Right renal cortex interstitium (tissue), 3 donors: ENCODE measurements at places on chromosomes 6 and 20.

- DNase-seq: no peak
Measured at GRCh38 chr20:37411408-37412219, 65.7 kb downstream of the SRC start.

- no peak for DNase-seq
Measured at GRCh38 chr20:20373091-20373571, 5.2 kb downstream of the INSM1 start.

GRCh38 chr20:25056690-25057233, 1.2 kb downstream of the ACSS1 start:
- DNase-seq: no peak

DNA sequence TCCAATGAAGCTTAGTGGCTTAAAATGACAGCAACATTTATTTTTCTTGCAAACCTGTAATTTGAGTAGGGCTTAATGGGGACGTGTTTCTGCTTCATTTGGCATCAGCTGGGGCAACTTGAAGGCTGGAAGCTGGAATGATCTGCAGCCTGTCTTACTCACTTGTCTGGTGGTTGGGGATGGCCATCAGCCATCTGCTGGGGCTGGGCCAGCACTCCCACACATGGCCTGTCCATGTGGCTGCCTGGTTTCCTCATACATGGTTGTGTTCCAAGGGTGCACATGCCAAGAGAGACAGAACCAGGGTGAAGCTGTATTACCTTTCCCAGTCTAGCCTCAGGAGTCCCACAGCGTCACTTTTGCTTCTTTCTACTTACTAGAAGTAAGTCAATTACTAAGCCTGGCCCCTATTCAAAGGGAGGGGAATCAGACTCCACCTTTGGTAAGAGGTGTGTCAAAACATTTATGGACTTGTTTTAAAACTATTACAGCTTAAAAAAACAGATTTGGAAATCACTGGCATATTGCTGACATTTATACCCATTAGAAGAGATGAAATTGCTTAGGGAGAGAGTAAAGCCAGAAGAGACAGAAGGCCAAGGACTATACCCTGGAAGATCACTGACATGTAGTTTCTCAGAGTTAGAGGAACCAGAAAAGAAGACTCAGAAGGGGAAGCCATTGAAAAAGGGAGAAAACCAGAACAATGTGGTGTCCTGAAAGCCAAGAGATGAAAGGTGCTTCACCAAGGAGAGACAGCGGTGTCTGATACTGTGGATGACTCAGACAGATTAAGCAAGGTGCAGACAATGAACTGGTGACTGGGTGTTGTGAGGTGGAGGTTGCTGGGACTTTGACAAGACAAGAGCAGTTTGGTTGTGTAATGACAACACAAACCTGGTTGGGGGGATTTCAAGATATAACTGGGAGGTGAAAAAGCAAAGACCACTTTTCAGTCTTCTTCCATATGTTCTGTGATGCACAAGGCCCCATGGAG, 345.2 kb downstream of the GJA1 start:
- peak; percentile 56 for DNase-seq

- no peak for DNase-seq
Measured at GRCh38 chr6:41747256-41748101, at the start of gene PGC. Gene PGC (minus strand): TSS chr6:41747397. CDS start chr6:41747334, 63 bp downstream.

DNA sequence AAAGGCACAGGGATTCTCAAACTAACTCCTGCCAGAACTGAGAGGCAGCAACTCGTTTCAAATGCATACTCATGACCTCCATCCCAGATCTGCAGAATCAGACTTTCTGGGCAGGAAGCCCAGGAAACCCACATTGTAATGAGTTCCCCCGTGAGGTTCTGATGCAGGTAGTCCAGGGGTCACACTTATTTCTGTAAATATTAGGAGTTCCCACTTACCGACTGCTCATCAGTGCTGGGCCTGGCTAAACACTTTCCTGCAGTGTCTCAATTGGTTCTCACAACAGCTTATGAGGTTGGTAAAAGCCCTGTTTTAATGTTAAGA, 11.6 kb downstream of the DUSP15 start:
- DNase-seq: no peak

DNA sequence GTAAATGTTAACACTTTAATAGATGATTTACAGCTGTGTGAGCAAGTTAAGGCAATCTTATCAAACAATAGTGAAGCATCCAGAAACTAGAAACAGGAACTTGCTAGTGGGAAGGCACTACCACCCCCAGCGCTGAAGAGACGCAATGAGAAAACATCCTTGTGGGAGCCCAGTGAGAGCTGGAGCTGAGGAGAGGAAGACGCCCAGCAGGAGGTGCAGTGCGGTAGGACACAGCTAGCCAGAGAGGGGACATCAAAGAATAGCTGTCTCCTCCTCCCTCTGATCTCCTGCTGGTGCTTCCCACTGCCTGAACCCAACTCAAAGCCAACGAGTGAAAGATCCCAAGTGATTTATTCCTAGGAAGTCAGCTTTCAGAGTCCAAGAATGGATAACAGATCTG, 140.3 kb downstream of the COL12A1 start:
- no peak for DNase-seq

DNA sequence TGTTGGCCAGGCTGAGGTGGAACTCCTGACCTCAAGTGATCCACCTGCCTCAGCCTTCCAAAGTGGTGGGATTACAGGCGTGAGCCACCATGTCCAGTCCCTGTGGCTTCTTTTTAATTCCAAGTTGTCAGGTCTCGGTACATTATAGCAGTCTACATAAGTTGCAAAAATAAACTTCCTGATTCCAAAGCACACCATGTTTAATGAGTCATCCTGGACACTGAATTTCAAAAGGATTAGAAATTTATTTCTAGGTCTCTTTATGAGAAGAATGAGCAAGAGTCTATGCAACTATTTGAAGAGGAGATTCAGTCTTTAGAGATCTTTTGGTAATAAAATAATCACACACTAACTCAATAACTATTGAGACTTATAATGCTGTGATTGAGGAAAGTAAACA, 63.9 kb upstream of the MCHR2 start:
- no peak for DNase-seq

DNA sequence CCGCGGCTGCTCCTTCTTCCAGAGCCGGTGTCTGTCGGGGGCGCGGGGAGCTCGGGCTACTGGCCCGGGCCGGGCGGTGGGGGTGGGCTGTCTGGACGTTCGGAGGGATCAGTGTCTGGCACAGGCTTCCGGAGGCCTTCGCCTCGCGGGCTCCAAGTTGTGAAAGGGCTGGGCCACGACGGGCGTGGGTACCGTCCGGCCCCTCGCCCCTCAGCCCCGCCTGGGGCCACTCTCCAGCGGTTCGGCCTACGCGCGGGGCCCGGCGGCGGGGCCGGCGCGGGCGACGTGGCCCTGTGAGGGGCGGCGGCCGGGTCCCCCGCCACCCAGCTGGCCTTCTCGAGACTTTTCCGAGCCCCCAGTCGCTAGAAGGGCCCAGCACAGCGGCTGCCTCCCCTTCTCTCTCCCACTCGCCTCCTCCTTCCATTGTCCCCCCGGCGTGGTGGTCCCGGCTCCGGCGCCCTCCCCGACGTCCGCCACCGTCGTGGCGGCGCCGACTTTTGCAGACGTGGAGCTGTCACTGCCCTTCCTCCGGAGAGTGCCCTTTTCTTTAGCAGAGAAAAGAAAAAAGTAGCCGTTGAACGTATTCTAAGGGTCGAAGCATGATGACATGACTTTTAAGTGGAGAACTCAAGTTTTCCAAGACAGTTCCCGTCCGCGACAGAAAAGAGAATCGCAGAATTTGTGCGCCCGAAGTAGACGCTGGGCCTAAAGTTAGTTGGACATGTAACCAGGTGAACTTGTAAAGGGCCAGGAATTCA, 571 bp downstream of the ITCH start:
- peak; percentile 44 for DNase-seq

DNA sequence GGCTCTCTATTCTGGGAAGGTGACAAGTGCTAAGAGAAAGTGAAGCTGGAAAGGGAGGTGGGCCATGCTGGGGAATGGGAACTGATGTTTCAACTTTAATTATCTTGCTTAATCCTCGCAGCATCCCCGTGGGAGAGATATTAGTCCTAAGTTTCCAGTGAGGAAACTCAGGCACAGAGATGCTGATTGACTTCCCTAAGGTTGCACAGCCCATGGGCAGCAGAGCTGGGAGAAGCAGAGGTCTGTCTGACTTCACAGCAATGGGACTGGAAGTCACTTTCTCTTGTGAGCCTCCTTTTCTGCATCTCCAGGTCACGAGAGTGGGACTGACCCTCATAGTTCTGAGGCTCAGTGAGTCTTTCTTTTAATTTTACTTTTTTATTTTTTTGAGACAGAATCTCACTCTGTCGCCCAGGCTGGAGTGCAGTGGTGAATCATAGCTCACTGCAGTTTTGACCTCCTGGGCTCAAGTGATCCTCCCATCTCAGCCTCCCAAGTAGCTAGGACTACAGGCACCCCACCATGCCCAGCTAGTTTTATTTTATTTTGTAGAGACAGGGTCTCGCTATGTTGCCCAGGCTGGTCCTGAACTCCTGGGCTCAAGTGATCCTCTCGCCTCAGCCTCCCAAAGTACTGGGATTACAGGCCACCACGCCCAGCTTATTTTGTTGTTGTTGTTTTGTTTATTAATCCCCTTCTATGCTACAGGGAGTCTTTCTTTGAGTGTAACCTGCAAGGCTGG, 2.6 kb downstream of the RAB44 start:
- no peak for DNase-seq

DNA sequence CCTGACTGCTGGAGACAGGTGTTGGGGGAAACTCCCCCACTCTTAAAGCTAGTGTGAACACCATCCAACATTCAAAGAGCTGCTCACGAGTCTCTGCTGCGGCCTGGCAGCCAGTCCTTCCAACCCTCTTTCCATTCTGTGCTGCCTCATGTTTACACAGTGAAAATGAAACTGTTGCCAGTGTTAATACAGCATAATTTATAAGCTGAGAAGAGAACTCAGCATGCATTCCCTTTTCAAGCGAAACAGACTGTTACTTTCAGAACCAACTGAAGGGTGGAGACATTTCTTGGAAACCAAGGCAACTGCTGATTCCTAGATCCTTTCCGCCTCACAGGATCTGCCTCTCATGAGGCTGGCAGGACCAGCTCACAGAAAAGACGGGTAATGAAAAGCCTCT, 533.8 kb upstream of the ID4 start:
- DNase-seq: no peak

- DNase-seq: no peak
Measured at GRCh38 chr6:35417979-35418661, 34.0 kb upstream of the FANCE start.

- DNase-seq: no peak
Measured at GRCh38 chr6:88705601-88706000, 257.8 kb downstream of the RNGTT start.

- DNase-seq: no peak
Measured at GRCh38 chr20:45796337-45797065, 4.7 kb downstream of the DNTTIP1 start.

DNA sequence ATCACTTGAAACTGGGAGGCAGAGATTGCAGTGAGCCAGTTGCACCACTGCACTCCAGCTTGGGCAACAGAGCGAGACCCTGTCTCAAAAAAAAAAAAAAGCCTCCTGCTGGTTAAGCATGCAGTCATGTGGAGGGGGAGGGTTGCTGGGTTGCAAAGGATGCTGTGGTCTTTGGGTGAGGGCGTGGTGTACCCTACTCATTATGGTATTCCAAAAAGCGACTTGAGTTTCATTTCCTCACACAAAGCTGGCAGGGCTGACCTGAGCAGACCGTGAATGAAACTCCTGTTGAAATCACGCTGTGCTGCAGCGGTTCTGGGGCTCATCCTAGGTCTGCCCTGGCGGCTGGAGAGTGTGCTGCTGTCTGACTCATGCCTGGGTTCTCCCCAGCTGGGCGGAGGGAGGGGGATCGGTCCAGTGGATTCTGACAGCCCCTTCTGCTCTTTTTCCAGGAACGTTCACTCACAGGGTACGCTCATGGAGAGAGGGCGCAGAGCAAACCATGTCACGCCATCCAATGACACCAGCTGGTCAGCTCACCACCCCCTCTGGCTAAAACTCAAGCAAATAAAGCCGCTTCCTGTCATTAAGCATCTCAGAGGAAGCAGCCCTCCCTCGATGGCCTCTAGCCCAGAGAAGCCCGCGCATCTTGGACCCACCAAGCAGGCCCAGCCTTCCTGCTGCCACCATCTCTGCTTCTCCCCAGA, 166.2 kb downstream of the SCML4 start:
- no peak for DNase-seq

- no peak for DNase-seq
Measured at GRCh38 chr6:64090352-64090751, 454.8 kb downstream of the PHF3 start.

DNA sequence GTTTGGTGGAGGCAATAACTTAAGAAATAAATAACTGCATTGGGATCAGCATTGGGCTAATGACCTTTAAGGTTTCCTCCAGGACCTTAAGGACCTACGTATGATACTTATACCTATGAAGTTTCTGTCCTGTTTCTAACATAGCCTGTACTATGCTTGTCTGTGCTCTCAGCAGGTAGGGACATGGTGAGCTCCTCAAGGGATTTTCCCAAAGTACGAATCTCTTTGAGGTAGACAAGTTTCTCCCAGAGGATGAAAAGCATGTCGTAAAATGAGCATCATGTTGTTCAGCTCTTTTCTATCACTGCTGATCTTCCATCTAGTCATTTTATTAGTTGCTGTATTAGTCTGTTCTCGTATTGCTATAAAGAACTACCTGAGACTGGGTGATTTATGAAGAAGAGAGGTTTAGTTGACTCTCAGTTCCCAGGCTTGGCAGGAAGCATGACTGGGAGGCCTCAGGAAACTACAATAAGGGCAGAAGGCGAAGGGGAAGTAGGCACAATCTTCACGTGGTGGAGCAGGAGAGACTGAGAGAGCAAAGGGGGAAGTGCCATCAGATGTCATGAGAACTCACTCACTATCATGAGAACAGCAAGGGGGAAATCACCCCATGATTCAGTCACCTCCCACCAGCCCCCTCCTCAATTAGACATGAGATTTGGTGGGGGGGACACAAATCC, 77.8 kb upstream of the TGM3 start:
- DNase-seq: no peak

- no peak for DNase-seq
Measured at GRCh38 chr6:34513646-34514045, 42.5 kb downstream of the SPDEF start.

GRCh38 chr6:69555088-69555638, 241.6 kb downstream of the LMBRD1 start:
- no peak for DNase-seq

- peak; percentile 74 for DNase-seq
Measured at GRCh38 chr6:90216072-90216977, 80.3 kb downstream of the BACH2 start.

- no peak for DNase-seq
Measured at GRCh38 chr6:4130357-4130987, 4.9 kb downstream of the ECI2 start.

DNA sequence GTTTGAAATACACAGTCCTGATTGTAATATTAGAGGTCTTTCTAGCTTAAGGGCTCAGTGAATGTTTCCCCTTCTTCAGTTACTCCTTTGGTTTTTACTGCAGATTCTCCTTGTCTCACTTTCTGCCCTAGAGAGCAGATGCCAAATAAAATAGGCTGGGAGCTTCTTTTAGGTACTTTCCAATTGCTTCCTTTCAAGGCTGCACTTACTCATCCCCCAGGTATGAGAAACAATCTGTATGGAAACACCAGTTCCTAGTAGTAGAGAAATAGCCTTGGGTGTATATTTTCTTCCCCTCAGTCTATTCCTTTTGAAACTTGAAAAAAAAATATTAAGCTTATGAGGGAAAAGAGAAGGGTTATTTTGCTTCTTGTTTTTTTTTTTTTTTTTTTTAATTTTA, 139.7 kb downstream of the PAK5 start:
- DNase-seq: no peak
